ENCODE measurements at places on chromosomes 2 and 18.
A peak's percentile ranks its signal among the peaks of the same experiment; 100 is the strongest.

- DNase-seq = no peak
These were observed 22.3 kb downstream of the IL1B start for GRCh38 chr2:112814278-112814677.

DNA sequence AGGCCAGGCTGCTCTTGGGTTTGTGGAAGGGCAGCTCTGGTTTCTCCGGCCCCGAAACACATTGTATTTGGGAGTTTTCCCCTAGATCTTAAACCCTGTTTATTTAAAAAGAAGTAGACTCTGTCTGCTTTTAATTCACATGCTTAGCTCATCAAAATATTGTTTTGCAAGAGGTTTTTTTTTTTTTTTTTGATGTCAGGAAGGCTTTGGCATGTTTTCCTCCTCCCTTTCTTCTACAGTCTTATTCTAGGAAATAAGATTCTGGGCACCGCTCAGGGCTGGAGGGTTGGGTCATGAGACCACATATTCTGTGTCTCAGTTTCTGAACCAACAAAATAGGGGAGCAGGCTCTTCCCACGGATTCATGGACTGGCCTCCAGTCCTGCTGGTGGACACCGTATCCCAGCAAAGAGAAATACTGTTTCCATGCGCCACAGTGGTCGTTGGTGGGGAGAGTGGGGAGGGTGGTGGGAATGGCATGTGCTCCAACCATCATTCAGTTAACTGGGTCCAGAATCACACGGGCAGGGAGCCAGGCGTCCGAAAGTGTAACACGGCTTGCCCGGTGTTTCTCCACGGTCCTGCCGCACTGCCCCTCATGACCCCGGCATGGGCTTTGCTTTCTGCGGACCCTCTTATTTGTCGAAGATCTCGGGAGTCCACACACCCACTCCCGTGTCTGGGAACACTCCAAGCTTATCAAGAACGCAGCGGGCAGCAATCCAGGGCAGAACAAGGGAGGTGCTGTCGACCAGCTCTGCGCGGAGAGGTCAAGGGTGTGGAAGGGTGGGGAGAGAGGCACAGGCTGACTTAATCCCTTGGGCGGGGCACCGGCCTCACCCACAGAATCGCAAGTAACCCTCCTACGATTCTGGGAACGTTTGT is 176.7 kb downstream of the GLI2 start:
- DNase-seq = no peak

GRCh38 chr2:73252238-73253027 is 18.3 kb downstream of the CCT7 start:
- DNase-seq = no peak

GRCh38 chr2:136143603-136144451 is 25.9 kb upstream of the CXCR4 start:
- no peak for DNase-seq

- no peak for DNase-seq
These were observed 124.3 kb downstream of the RBMS1 start for GRCh38 chr2:160368988-160369930.

DNA sequence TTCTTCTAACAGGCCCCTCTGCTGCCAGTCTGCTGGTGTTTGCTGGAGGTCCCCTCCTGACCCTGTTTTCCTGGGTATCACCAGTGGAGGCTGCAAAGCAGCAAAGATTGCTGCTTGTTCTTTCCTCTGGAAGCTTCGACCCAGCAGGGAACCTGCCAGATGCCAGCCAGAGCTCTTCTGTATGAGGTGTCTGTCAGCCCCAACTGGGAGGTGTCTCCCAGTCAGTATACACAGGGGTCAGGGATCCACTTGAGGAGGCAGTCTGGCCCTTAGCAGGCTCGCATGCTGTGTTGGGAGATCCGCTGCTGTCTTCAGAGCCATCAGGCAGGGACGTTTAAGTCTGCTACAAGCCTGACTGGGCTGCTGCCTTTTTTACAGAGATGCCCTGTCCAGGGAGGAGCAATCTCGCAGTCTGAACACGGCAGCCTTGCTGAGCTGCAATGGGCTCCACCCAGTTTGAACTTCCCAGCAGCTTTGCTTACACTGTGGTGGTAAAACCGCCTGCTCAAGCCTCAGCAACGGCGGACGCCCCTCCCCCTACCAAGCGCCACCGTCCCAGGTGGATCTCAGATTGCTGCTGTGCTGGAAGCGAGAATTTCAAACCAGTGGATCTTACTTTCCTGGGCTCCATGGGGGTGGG is 29.9 kb downstream of the CHCHD5 start:
- DNase-seq = no peak

- DNase-seq = peak; percentile 28
These were observed 37.8 kb upstream of the EFEMP1 start for GRCh38 chr2:55961318-55961911.

DNA sequence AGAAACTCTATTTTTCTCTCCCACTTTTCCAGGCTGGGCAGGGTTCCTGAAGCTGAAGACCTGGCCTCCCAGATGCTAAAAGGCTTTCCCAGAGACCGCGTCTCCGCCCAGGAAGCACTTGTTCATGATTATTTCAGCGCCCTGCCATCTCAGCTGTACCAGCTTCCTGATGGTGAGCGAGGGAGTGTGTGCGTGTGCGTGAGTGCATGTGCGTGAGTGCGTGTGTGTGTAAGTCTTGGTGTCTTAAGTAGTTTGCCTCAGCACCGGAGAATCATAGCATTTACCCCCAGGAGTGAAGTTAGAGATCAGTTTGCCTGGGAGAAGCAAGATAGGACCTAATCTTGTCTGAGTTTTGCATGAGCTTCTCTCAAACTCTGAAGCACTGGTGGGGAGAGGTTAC is 73.7 kb downstream of the CDK15 start:
- no peak for DNase-seq

- DNase-seq = no peak
These were observed 344.5 kb upstream of the ID2 start for GRCh38 chr2:8337321-8337720.

GRCh38 chr2:133654949-133655348 is 86.7 kb upstream of the NCKAP5 start:
- no peak for DNase-seq
